ENCODE measurements at places on chromosomes 16 and 17.

GRCh38 chr17:12745486-12745885 lies 43.8 kb upstream of the ARHGAP44 start:
- DNase-seq = no peak

- no peak for DNase-seq
These were observed 612.1 kb upstream of the SALL1 start for GRCh38 chr16:51763072-51763661.

- DNase-seq = no peak
These were observed 4.7 kb upstream of the NLRC5 start for GRCh38 chr16:56984639-56985038.

DNA sequence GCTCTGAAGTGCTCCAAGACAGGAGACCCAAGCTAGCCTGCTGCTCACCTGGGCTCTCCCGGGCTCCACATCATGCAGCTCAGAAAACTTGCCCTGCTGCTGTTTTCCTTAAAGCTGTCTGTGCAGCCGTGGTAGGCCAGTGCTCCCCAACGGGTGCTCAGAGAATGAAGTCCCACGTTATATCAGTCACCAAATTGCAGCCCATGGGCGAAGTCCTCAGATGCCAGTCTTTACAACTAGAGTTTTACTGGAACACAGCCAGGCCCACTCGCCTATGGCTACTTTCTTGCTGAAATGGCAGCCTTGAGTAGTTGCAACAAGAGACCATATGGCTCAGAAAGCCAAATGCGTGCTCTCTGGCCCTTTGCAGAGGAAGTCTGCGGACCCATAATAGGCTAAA lies 6.3 kb downstream of the CREBBP start:
- no peak for DNase-seq

GRCh38 chr17:48589060-48589830 lies 796 bp downstream of the HOXB3 start:
- DNase-seq = no peak

- DNase-seq = peak; percentile 87
These were observed 55.8 kb upstream of the FASN start for GRCh38 chr17:82153745-82154375.

GRCh38 chr17:62126292-62126691 lies 61.2 kb upstream of the MED13 start:
- DNase-seq = no peak

GRCh38 chr16:69318177-69318910 lies 7.2 kb downstream of the VPS4A start:
- DNase-seq = no peak

DNA sequence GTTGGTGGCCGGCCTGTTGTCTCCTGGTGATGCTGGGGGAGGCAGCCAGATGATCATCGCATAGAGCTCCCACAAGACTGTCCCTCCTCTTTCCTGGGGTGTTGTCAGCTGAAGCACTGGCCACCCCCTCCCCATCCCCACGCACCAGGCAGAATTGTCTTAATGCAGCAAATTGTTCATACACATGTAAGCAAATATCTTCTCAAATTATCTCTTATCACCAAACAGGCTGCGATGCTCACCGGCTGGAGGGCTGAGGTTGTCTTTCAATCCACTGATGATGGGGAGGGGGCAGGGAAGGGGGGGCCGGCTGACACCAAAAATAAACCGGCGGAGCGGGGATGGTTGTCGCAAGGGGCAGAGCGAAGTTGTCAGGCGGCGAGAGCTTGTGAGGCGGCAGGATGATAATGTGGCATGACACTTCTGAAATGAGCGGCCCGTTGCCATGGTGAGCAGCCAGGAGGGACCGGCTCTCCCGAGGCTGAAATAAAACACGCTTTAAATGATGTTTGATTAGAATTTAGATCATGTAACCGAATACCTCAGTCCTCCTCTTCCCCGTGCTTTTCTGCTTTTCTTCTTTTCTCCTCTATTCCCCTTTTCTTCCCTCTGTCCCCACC lies 59.8 kb downstream of the MRM1 start:
- DNase-seq = no peak

GRCh38 chr16:87325423-87325858 lies 8.2 kb upstream of the C16orf95 start:
- no peak for DNase-seq

- no peak for DNase-seq
These were observed 15.5 kb downstream of the TPSD1 start for GRCh38 chr16:1271380-1271723.

GRCh38 chr17:81685108-81685507 lies 1.3 kb downstream of the HGS start:
- DNase-seq = no peak

GRCh38 chr16:11106726-11107125 lies 149.3 kb downstream of the SOCS1 start:
- DNase-seq = no peak

GRCh38 chr17:37789771-37790541 lies 45.1 kb upstream of the HNF1B start:
- no peak for DNase-seq

GRCh38 chr16:51629576-51629975 lies 478.5 kb upstream of the SALL1 start:
- no peak for DNase-seq

DNA sequence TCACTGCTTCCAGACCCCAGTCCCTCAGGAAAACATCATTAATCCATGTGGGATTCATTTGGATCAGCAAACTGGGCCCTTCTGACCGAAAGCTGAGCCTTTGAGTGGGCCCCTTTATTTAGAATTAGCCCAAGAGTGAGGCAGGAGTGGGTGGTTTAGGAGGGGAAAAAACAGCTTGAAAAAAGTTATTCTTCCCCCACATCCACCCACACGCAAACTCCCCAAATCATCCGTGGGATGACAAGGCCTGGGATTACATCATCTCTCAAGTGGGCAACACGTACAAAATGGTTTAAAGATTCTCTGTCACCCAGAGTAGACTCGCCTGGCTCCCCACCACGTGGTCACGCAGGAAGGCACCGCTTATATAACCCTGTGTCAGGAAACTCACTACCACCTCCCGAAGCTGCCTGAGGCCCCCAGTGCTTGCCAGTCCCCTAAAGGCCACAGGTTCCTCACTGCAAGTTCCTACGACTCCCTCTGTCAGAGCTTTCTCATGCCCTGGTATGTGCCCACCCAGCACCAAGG lies 27.6 kb downstream of the GSG1L start:
- DNase-seq = no peak

GRCh38 chr16:60703096-60703495 lies 1333.1 kb downstream of the CDH8 start:
- DNase-seq = no peak

DNA sequence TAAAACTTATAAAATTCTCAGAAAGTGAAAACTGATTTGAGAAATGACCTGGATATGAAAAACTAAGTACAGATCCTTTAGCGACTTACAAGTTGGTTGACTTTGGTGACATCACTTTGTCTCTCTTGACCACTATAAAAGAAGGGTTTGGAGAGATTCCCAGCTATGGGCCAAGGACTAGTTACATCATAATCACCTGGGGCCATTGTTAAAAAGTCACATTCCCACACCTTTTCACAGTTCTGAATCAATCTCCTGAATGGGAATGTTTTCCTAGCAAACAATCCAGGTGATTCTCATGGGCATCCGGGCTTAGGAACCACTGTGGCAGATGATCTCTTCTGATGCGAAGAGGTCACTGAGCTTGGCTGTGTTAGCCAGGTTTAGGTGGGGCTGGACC lies 620 bp upstream of the VWA3A start:
- DNase-seq = no peak

DNA sequence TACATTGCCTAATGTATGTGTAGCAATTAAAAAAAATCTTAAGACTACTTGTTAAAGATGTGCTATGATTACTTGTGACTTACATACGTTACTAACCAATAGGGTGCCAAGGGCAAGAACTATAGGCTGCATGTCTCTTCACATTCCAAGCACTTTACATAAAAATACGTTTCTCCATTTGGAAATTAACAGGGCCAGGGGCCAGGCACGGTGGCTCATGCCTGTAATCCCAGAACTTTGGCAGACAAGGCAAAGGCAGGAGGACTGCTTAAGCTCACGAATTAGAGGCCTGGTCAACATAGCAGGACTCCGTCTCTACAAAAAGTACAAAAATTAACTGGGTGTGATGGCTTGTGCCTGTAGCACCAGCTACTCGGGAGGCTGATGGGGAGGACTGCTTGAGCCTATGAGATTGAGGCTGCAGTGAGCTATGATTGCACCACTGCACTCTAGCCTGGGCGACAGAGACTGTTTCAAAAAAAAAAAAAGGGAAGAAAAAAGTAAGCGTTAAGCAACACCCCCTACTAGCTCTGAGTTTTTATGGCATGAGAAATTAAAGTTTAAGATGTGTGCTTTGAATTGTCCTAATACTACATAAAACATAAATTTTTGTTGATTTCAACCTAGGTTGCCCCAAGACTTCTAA lies 12.3 kb downstream of the PSMD12 start:
- DNase-seq = no peak

- no peak for DNase-seq
These were observed 10.6 kb upstream of the CDH8 start for GRCh38 chr16:62046801-62047200.

DNA sequence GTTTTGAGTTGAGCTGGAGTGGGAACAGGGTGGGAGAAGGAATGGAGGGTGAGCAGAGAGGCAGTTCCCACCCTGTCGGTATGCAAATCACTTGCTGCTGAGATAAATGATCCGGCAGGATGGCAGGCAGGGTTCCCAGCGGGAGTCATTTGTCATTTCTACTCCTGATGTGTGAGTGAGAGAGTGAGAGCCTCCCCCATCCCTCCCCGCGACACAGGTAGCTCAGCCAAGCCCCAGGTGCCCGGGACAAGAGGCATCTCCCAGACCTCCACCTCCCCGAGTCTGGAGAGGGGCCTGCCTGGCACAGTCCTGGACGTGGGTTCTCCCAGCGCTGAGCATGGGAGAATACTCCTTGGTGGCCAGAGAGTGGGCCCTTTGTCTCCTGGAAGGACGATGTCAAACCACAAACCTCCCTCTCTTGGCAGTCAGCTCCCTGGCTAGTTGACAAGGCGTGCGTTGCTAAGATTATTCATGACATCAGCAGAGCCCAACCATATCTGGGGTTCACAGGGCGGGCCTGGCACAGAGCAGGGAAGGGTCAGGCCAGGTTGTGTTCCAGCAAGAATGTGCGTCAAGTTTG lies 33.7 kb upstream of the TNRC6C start:
- no peak for DNase-seq

Measured in endothelial cell (in vitro differentiated cells).